ENCODE measurements at places on chromosomes 2 and 18. TPM values are rescaled to one million over a fixed set of nuclear protein-coding genes. Genes with fewer than 3 reads are reported as not detected.
A peak's percentile ranks its signal among the peaks of the same experiment; 100 is the strongest.

- H3K36me3 ChIP-seq, result no peaks in the 10 kb centered on the region
- no peak overlapping the region for H3K27ac ChIP-seq
- no peak for DNase-seq
- no peaks in the 10 kb centered on the region for H3K4me1 ChIP-seq
- no peaks in the 10 kb centered on the region for H3K27me3 ChIP-seq
- no peak overlapping the region for H3K4me3 ChIP-seq
Measured at GRCh38 chr2:177464549-177464948, 72.0 kb downstream of the AGPS start.

GRCh38 chr18:79644666-79645057 is 34.9 kb upstream of the CTDP1 start:
- H3K27me3 ChIP-seq, result no peaks in the 10 kb centered on the region
- DNase-seq, result no peak
- peaks cover 7% of the 10 kb centered on the region for H3K4me1 ChIP-seq
- no peaks in the 10 kb centered on the region for H3K36me3 ChIP-seq
- H3K4me3 ChIP-seq, result no peak overlapping the region
- no peak overlapping the region for H3K27ac ChIP-seq

- H3K27me3 ChIP-seq, result peaks cover 8% of the 10 kb centered on the region
- no peak overlapping the region for H3K27ac ChIP-seq
- H3K4me3 ChIP-seq, result no peak overlapping the region
Measured at GRCh38 chr2:27717070-27717795, 53.5 kb downstream of the SLC4A1AP start.

Gene TSGA10
- total RNA-seq, result 22.6 TPM

- DNase-seq, result peak; percentile 8
- peak overlapping the region; percentile 94 for H3K27ac ChIP-seq
- peaks cover 50% of the 10 kb centered on the region for H3K4me1 ChIP-seq
- H3K36me3 ChIP-seq, result no peaks in the 10 kb centered on the region
Measured at GRCh38 chr2:121650315-121650930, 1.2 kb upstream of the CLASP1 start.

DNA sequence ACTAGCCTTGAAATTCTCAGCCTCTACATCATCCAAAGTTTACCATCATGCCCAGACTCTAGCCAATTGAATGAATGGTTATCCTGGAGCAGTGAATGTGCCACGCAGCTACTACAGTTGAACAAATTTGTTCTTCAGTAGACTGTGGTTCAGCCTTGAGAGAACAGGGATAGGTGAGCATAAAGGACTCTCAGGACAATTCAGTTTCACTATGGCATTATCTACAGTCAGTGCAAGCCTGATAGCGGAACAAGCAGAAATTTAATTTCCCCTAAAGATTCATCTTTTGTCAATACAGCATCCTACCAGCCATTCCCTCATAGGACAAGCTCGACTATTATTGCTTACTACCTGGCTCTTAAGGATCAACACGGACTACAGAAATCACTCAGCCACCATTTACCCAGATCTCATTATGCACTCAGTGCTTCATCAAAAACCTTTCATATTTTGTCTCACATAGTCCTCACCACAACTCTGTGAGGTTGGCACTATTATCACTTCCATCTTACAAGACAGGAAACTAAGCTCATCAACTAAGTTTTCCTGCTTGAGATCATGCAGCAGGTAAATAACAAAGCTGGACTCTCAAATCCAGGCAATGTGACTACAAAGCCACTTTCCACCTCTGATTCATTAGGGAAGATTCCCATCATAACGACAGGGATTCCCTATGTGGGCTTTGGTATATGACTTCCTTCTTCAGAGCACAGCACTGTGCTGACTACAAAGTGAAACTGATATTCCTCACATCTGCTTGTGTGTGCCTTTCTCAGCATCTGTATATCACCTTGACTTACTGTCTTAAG is 181.5 kb upstream of the ACVR2A start:
- H3K27me3 ChIP-seq, result no peaks in the 10 kb centered on the region
- H3K36me3 ChIP-seq, result no peaks in the 10 kb centered on the region
- peak; percentile 65 for DNase-seq
- peak overlapping the region; percentile 57 for H3K27ac ChIP-seq

Gene METTL8
- total RNA-seq, result 17.5 TPM

- H3K27ac ChIP-seq, result no peak overlapping the region
- no peaks in the 10 kb centered on the region for H3K36me3 ChIP-seq
- no peaks in the 10 kb centered on the region for H3K27me3 ChIP-seq
- no peaks in the 10 kb centered on the region for H3K4me1 ChIP-seq
- no peak for DNase-seq
Measured at GRCh38 chr2:13193075-13193474, 476.3 kb downstream of the TRIB2 start.

GRCh38 chr18:13439461-13439860 is 220.9 kb downstream of the LDLRAD4 start:
- no peaks in the 10 kb centered on the region for H3K27me3 ChIP-seq
- no peaks in the 10 kb centered on the region for H3K36me3 ChIP-seq
- H3K4me1 ChIP-seq, result peaks cover 50% of the 10 kb centered on the region
- DNase-seq, result no peak
- no peak overlapping the region for H3K4me3 ChIP-seq
- H3K27ac ChIP-seq, result no peak overlapping the region

Gene SETBP1
- total RNA-seq, result 0.09 TPM

- H3K27me3 ChIP-seq, result no peaks in the 10 kb centered on the region
- no peak for DNase-seq
- no peaks in the 10 kb centered on the region for H3K4me1 ChIP-seq
- H3K36me3 ChIP-seq, result no peaks in the 10 kb centered on the region
- no peak overlapping the region for H3K4me3 ChIP-seq
Measured at GRCh38 chr2:11375689-11376027, 31.2 kb upstream of the ROCK2 start.

DNA sequence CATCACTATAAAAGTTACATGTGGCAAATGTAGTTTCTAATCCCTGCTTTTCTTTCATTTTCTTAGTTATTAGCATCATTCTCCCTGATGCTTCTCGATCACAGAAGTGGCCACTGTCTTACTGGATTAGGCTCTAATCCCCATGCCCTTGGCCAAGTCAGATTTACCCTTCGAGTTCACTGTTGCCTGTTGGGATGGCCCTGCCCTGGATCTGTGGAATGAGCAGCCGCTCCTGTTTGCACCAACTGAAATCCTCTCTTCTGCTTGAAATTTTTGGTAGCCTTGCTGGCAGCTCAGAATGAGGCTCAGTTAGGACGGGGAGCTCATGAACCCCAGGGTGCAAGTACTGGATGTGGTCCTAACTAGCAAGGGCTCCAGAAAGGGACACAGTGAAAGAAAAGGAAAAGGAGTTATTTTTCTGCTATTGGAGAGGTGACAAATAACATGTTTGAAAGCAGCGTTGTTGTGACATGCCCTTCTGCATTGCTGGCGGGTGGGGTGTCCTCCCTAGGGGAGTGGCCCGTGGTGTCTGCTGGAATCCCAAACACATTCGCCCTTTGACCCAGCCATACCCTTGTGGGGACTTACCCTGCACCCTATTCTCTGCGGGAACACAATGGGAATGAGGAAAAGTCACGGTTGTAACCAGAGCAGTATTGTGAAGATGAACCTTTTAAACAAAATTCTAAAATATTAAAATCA is 34.5 kb downstream of the RBFA start:
- H3K36me3 ChIP-seq, result no peaks in the 10 kb centered on the region
- H3K4me3 ChIP-seq, result no peak overlapping the region
- no peaks in the 10 kb centered on the region for H3K4me1 ChIP-seq
- H3K27ac ChIP-seq, result no peak overlapping the region
- H3K27me3 ChIP-seq, result no peaks in the 10 kb centered on the region

DNA sequence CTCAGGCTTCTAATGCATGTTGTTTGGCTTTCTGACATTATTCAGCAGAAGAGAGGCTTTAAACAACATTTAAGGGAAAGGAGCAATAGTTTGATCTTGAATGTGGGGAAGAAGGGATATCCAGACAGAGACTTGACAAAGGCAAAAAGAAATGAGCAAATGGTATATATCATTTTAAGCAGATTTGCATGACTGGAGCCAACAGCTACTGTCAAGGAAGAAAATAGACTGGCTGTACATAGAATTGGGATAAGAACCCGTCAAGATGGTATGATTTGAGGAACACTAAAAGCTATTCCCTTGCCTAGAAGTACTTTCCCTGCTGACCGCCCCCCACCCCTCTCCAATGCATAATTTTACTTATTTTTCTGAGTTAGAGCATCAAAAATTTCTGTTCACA is 174.5 kb downstream of the RIT2 start:
- H3K4me3 ChIP-seq, result no peak overlapping the region
- H3K27ac ChIP-seq, result no peak overlapping the region
- H3K27me3 ChIP-seq, result no peaks in the 10 kb centered on the region
- DNase-seq, result no peak
- H3K36me3 ChIP-seq, result no peaks in the 10 kb centered on the region
- H3K4me1 ChIP-seq, result no peaks in the 10 kb centered on the region

Gene C2orf81
- 7.5 TPM for total RNA-seq

Gene MFF
- total RNA-seq, result 58.0 TPM

DNA sequence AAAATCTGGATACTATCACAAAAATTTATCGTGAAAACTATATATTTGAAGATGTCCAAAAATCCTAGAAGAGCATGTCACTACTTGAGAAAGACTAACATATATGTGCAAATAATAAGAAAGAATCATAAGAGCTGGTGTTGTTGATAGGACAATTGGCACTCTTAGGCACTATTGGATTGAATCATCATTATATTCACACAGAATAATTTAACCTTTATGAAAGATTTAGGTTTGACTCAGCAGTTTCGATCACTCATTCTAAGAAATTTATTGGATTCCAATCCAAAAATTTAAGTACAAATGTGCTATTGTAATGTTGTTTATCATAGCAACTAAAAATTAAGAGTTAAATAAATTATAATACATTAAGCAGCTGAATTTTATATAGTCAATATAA is 503.6 kb downstream of the SPAG16 start:
- no peaks in the 10 kb centered on the region for H3K36me3 ChIP-seq
- H3K4me1 ChIP-seq, result no peaks in the 10 kb centered on the region
- H3K4me3 ChIP-seq, result no peak overlapping the region
- H3K27me3 ChIP-seq, result no peaks in the 10 kb centered on the region

Gene SPATA3
- total RNA-seq, result not detected

GRCh38 chr2:210288408-210288807 is 26.6 kb downstream of the MYL1 start:
- H3K27me3 ChIP-seq, result no peaks in the 10 kb centered on the region
- H3K4me3 ChIP-seq, result no peak overlapping the region
- no peak overlapping the region for H3K27ac ChIP-seq

Data from CD4-positive, alpha-beta memory T cell (primary cell).